A549 treated with Mapracorat at 1 μM for 4 hours (cell line): ENCODE measurements at places on chromosomes 12 and 14. TPM values are rescaled to one million over a fixed set of nuclear protein-coding genes. Genes with fewer than 3 reads are reported as not detected.

The MSI1 gene
- 0.89 to 1.8 TPM (median 1.4 TPM) in 5 replicates for total RNA-seq

The KLRK1 gene
- 0.07 TPM in 1 of 5 replicates, not detected in the others for total RNA-seq

The CLEC9A gene
- total RNA-seq, result not detected in 5 replicates

The FAM186B gene
- total RNA-seq, result 0.07 to 0.23 TPM (median 0.15 TPM) in 5 replicates

The ARHGAP9 gene
- 0.19 to 0.83 TPM (median 0.35 TPM) in 5 replicates for total RNA-seq

The ST8SIA1 gene
- total RNA-seq, result 0.24 TPM in 1 of 5 replicates, not detected in the others

The YAF2 gene
- 22.9 to 29.8 TPM (median 23.4 TPM) in 5 replicates for total RNA-seq

The PRB4 gene
- total RNA-seq, result not detected in 5 replicates

The KRT71 gene
- total RNA-seq, result not detected in 5 replicates
